ENCODE measurements at places on chromosomes 16 and 17.

DNA sequence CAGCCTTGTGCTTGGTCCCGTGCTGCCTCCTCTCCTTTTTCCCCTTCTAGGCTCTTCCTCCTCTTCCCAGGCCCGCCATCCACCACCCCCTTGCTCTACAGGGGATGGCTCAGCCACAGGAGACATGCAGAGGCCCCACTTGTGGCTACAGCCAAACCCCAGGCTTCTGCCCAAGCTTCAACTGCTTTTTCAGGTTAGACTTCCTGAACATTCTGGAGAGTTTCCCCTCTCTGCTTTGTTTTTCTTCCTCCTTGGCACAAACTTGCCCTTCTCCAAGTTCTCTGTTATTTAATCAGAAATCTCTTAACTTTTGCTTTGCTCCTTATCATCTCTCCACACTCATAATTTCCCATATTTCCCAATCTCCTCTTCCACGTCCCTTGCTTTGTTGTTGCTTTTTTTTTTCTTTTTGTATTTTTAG, 18.3 kb upstream of the HAS3 start:
- no peak for DNase-seq
- no peaks in the 10 kb centered on the region for H3K27me3 ChIP-seq
- peaks cover 8% of the 10 kb centered on the region for H3K4me1 ChIP-seq
- no peak overlapping the region for H3K4me3 ChIP-seq

GRCh38 chr16:26365161-26365940, 673.6 kb downstream of the HS3ST4 start:
- no peak overlapping the region for H3K27ac ChIP-seq
- H3K36me3 ChIP-seq, result no peaks in the 10 kb centered on the region
- DNase-seq, result no peak

GRCh38 chr17:81950501-81950900, 3.5 kb upstream of the MYADML2 start:
- H3K27me3 ChIP-seq, result no peaks in the 10 kb centered on the region
- H3K36me3 ChIP-seq, result no peaks in the 10 kb centered on the region
- no peak overlapping the region for H3K4me3 ChIP-seq
- no peak overlapping the region for H3K27ac ChIP-seq

GRCh38 chr16:56193951-56194726, 2.9 kb downstream of the GNAO1 start:
- peaks cover 22% of the 10 kb centered on the region for H3K4me1 ChIP-seq
- no peak overlapping the region for H3K27ac ChIP-seq
- peaks cover 45% of the 10 kb centered on the region for H3K27me3 ChIP-seq
- H3K4me3 ChIP-seq, result no peak overlapping the region
- no peak for DNase-seq

DNA sequence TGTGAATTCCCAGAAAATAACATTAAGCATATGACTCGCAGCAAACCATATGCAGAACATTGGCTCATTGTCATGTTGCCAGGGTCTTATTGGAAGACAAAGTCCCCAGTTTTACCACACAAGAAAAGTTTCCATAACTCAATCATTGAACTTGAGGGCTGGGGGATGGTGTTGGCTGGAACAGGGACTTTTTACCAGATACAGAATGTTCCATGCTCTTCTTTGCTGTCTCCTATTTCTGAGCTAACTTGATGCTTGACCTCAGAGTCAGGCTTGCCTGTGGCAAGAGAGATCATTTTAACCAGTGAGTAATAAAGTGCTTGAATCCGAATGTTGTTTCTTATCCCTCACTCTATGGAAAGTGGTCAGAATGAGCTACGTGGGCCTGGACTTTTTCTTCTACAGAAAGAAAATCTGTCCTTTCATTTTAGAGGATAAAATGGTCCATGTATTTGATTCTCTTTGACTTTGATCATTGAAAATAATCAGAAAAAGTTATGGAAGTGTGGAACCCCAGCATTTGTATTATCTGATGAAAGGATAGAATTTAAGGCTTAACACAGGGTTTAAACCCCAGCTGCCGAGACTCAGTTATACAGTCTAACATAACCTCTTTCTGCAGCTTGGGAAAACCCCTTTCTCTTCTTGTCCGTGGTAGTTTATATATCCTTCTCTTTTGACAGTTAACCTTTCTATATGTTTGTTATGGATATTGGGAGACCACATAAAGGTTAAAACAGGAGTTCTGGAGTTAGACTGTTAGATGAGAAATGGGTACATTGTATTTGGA, 67.0 kb downstream of the TUBD1 start:
- H3K4me1 ChIP-seq, result peaks cover 55% of the 10 kb centered on the region
- no peak for DNase-seq
- peak overlapping the region; percentile 90 for H3K27ac ChIP-seq
- H3K27me3 ChIP-seq, result no peaks in the 10 kb centered on the region
- no peaks in the 10 kb centered on the region for H3K36me3 ChIP-seq

- H3K4me3 ChIP-seq, result no peak overlapping the region
- no peak overlapping the region for H3K27ac ChIP-seq
- DNase-seq, result no peak
- peaks cover 47% of the 10 kb centered on the region for H3K36me3 ChIP-seq
Measured at GRCh38 chr16:4433228-4433627, 7.6 kb downstream of the DNAJA3 start.

- H3K4me1 ChIP-seq, result peaks cover 8% of the 10 kb centered on the region
- no peaks in the 10 kb centered on the region for H3K36me3 ChIP-seq
- peaks cover 3% of the 10 kb centered on the region for H3K27me3 ChIP-seq
- DNase-seq, result no peak
- H3K27ac ChIP-seq, result no peak overlapping the region
- no peak overlapping the region for H3K4me3 ChIP-seq
Measured at GRCh38 chr17:54899721-54900456, 763 bp upstream of the TOM1L1 start.

DNA sequence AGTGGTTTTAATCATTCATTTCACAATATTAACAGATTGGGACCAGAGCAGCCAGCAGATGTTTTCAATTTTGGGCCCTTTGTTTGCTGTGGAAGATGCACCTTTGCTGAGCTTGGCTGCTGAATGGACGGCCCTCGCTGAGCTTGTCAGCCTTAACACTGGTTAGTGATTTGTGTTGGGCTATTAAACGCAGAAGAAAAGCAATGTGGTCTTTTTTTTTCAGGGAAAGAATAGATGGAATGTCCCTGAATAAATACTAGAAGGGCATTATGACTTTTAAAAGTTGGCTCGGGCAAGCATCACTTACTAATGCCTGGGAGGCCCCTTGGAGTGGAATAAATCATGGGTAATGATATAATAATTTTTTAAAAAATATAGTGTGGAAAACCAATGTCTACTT, 297.0 kb downstream of the MAP2K6 start:
- H3K27me3 ChIP-seq, result no peaks in the 10 kb centered on the region
- no peaks in the 10 kb centered on the region for H3K4me1 ChIP-seq
- no peak for DNase-seq
- no peaks in the 10 kb centered on the region for H3K36me3 ChIP-seq
- no peak overlapping the region for H3K4me3 ChIP-seq
- no peak overlapping the region for H3K27ac ChIP-seq

- H3K4me3 ChIP-seq, result no peak overlapping the region
- no peaks in the 10 kb centered on the region for H3K27me3 ChIP-seq
Measured at GRCh38 chr17:33438578-33438977, 145.5 kb upstream of the ASIC2 start.

DNA sequence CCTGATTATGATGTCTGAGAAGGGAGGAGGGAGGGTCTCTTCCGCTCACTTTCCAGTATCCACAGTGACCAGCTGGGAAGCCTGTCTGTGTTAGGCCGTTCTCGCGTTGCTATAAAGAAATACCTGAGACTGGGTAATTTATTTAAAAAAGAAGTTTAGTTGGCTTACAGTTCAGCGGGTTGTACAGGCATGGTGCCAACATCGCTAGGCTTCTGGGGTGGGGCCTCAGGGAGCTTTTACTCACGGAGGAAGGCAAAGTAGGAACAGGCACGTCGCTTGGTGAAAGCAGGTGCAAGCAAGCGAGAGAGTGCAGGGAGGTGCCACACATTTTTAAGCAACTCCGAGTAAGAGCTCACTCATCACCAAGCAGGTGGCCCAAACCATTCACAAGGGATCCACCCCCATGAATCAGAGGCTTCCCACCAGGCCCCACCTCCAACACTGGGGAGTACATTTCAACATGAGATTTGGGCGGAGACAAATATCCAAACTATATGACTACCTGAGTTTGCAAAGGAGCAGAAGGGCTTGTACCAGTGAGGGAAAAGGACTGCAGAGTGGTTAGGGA, 137.5 kb downstream of the CCDC182 start:
- H3K27ac ChIP-seq, result no peak overlapping the region
- H3K36me3 ChIP-seq, result no peaks in the 10 kb centered on the region
- H3K4me3 ChIP-seq, result no peak overlapping the region
- DNase-seq, result no peak
- no peaks in the 10 kb centered on the region for H3K27me3 ChIP-seq
- peaks cover 54% of the 10 kb centered on the region for H3K4me1 ChIP-seq

DNA sequence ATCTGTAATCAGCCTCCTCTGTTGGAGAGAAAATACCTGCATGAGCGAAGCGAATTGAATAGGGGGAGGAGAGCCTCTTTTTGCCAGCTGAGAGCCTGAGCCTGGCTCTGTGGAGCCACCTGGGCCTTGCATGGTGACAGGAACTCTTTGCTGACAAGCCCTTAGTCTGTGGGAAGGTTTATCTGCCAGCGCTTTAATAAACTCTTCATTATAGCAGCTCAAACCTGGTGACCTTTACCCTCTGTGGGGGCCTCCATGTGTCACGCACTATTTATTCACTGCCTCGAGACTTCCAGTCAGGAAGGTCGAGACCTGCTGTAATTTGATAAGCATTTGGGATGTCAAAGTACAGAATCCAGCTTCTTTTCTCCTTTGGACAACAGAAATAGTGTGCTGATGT, 282.6 kb downstream of the CBLN1 start:
- no peaks in the 10 kb centered on the region for H3K36me3 ChIP-seq
- H3K27me3 ChIP-seq, result no peaks in the 10 kb centered on the region
- no peak overlapping the region for H3K4me3 ChIP-seq
- DNase-seq, result no peak
- no peaks in the 10 kb centered on the region for H3K4me1 ChIP-seq
- H3K27ac ChIP-seq, result no peak overlapping the region

- DNase-seq, result no peak
- no peak overlapping the region for H3K4me3 ChIP-seq
- no peaks in the 10 kb centered on the region for H3K36me3 ChIP-seq
- H3K27ac ChIP-seq, result no peak overlapping the region
- H3K27me3 ChIP-seq, result peaks cover 1% of the 10 kb centered on the region
Measured at GRCh38 chr16:20285993-20286499, 41.3 kb downstream of the GP2 start.

DNA sequence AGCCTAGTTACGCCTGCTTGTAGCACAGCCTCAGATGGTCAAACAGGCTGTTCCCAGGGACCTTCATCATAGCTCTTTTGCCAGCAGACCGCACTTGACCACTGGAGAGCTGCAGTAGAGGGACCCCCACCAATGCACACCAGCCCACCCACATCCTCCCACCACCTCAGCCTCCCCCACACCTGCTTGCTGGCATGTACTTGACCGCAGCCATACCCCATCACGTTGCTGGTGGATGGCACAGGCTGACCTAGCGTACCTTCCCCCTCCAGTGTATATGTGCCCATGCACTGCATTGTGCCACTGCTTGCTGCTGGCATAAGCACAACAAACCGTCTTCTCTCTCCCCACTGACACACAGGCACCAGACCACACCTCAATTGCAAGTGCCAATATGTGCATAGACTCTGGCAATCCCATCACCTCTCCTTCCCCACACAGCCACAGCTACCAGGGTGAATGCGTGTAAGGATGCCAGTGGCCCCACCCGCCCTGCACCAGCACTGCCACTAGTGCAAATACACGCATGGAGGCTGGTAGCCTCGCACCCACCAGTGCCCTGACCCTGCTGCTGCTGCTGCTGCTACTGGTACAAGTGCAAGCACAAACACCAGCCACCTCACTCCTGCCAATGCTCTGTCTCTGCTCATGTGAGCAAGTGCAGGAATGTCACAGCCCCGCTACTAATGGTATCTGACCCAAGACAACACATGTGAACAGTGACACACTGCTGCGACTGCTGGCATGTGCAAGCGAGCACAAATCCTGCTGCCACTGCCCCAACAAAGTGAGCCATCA, 1377.6 kb downstream of the CDH11 start:
- DNase-seq, result no peak
- no peak overlapping the region for H3K4me3 ChIP-seq
- H3K4me1 ChIP-seq, result no peaks in the 10 kb centered on the region
- no peaks in the 10 kb centered on the region for H3K27me3 ChIP-seq

DNA sequence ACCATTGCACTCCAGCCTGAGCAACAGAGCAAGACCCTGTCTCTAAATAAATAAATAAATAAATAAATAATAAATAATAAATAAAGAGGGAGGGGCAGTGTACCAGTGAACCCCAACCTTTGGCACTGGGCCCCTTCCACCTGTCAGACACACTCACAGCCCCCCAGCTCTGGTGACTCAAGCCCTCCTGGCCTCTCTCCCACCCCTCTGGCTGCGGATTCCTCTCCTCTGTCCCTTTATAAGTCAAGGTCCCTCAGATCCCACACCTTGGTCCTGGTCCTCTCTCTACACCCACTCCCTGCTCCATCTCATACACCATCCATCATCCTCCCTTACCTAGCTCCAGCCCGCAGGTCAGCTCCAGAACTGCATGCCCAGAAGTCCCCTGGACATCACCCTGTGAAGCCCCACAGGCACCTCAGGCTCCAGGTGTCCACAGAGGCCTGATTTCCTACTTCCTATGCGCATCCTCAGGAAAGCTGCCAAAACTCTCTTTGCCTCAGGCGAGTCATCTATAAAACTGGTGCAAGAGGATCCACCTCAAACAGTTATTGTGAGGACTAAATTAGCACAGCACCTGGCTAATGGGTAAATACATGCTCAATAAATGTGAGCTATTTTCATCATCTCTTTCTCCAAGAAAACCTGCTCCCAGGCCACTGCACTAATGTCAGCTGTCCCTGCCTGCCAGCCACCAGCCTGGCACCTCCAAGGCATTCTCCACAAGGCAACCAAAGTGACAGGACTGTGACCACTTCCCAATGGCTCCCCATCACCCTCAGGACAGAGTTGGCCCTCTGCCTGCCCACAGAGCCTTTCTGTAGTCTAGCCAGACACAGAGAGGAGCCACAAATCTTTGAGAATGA, 46.8 kb downstream of the BEAN1 start:
- peak overlapping the region; percentile 8 for H3K27ac ChIP-seq
- H3K36me3 ChIP-seq, result no peaks in the 10 kb centered on the region
- H3K27me3 ChIP-seq, result no peaks in the 10 kb centered on the region
- no peak for DNase-seq
- peaks cover 18% of the 10 kb centered on the region for H3K4me1 ChIP-seq

GRCh38 chr16:76988526-76988925, 202.5 kb upstream of the MON1B start:
- no peaks in the 10 kb centered on the region for H3K36me3 ChIP-seq
- H3K4me1 ChIP-seq, result no peaks in the 10 kb centered on the region
- no peak for DNase-seq
- no peak overlapping the region for H3K27ac ChIP-seq
- no peak overlapping the region for H3K4me3 ChIP-seq

DNA sequence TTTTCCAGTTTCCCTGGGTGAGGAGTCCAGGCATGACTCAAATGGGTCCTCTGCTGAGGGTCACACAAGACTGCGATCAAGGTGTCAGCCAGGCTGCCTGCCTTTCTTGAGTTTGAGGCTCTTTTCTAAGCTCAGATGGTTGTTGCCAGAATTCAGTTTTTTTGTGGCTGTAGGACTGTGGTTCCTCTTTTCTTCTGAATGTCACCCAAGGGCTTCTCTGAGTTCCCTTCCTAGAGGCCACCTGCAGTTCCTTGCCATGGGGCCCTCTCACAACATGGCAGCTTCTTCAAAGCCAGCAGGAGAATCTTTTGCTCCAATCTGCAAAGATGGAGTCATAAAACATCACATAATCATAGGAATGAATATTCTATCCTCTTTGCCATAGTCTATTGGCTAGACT, 17.5 kb downstream of the LIMD2 start:
- H3K27me3 ChIP-seq, result no peaks in the 10 kb centered on the region
- H3K4me1 ChIP-seq, result no peaks in the 10 kb centered on the region
- H3K36me3 ChIP-seq, result peaks cover 80% of the 10 kb centered on the region
